Muscle of leg (tissue), 16 donors: ENCODE measurements at places on chromosomes 1 and 21. TPM values are rescaled to one million over a fixed set of nuclear protein-coding genes. Genes with fewer than 3 reads are reported as not detected.

DNA sequence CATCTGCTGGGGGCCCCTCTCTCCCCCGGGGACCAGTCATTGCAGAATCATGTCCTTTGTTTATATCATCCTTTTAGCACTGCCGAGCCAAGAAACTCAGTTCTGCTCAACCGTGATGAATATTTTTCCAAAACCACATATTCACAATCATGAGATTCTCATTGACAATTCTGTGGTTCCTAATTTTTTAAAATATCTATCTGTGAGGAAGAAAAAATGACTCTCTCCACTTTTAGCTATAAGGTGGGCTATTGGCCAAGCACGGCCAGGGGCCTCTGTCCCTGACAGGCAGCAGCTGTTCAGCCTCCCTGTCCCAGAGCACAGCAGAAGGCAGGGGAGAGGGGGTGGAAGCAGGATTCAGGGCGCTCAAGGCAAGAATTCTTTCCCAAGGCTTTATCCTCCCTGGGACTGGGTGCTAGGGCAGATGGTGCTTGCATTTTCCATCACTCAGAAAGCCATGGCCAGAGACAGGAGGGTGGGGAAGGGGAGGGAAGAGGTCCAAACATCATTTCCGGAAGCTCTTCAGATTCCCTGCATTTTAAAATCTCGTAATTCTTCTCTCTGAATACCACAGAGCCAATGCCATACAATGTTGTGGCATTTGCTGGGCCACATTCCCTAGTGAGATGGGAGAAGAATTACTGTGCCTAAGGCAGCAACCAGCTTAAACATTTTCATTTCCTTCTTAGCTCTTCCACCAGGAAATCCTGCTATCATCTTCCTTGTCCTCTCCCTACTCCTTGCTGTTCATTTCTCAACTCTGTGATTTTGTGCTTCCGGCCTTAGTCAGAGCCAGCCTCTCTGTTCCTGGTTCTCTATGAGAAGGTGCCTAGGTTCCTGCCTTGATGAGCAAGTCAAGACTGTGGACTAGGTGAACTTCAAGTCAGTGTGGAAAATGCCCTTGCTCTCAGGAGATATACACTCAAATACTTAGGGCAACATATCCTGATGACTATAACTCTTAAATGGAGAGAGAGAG, 60.3 kb downstream of the KCNJ6 start:
- no peaks in the 10 kb centered on the region for H3K36me3 ChIP-seq
- H3K4me1 ChIP-seq = peaks cover 9% of the 10 kb centered on the region
- H3K27ac ChIP-seq = peak overlapping the region; percentile 77
- DNase-seq = peak; percentile 70

GRCh38 chr1:208153386-208153785, 90.8 kb downstream of the PLXNA2 start:
- H3K4me3 ChIP-seq = no peak overlapping the region
- no peaks in the 10 kb centered on the region for H3K36me3 ChIP-seq
- no peak for DNase-seq
- no peak overlapping the region for H3K27ac ChIP-seq
- no peaks in the 10 kb centered on the region for H3K27me3 ChIP-seq

DNA sequence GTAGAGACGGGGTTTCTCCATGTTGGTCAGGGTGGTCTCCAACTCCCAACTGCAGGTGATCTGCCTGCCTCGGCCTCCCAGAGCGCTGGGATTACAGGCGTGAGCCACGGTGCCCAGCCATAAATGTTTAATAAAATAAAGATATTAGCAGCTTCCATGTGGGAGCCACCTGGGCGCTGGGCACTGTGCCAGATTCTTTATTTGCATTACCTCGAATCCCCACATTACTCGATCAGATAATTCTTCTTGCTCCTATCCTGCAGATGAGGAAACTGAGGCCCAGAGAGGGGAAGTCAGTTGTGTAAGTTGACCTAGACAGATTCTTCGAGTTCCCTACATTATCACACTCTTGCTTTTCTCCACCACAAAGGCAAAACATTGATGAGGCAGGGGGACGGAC, 24.9 kb upstream of the TENT5B start:
- H3K4me1 ChIP-seq = no peaks in the 10 kb centered on the region
- H3K36me3 ChIP-seq = no peaks in the 10 kb centered on the region
- no peaks in the 10 kb centered on the region for H3K27me3 ChIP-seq
- no peak overlapping the region for H3K27ac ChIP-seq
- no peak overlapping the region for H3K4me3 ChIP-seq
- no peak for DNase-seq

DNA sequence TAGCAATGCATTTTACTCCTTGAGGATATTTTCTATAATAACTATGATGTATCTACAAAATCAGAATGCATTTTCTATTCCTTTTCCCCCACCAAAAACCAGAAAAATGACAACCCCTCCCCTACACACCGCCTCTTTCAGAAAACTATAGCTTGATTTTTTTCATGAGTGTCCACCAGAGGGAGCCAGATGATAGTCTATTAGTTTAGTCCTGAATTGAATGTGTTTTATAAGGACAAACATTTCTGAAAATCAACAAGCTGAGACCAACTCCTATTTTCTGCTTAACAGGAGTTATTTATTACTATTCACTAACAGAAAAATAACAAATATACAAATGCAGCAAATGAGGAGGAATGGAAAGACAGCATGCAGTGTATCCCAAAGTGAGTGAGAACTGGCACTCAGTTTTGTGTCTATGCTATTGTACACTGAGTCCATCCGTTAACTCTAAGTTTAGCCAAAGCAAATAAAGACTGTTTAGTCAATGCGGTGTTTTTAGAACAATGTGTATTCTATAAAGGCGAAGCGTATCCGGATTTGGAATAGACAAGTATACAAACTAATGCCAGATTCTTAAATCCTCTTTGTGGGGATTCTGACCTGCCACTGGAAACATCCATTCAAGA, 182.6 kb downstream of the VAV3 start:
- peak; percentile 77 for DNase-seq
- no peak overlapping the region for H3K4me3 ChIP-seq
- no peaks in the 10 kb centered on the region for H3K27me3 ChIP-seq
- H3K4me1 ChIP-seq = no peaks in the 10 kb centered on the region

DNA sequence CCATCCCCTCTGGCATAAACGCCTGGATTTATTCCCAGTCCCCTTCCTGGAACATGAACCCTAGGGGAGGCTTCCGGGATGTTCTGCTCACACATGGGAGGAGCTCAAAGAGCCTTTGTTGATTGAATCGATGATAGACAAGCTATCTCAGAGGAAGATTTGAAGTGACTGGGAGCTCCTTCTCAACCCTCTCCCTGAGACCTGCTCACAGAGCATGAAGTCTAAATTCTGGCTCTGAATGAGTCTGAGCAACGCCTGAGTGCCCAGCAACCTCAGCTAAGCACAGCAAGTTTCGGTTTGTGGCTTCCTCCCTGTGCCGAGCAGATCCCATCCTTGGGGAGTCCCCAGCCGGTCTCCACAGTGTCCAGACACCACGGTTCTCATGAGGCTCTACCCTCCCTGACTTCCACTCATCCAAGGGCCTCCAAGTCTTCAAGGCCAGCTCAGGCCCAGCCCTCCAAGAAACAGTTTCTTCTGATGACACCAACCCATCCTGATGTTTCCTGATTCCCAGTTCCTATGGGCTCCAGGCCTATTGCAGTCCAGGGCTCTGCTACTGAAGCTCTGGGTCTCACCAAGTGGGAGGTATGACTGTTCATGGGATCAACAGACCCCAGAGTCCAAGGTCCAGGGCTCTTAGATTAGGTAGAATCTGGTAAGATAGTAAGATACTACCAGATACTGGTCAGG, 190.8 kb downstream of the DYRK1A start:
- no peak overlapping the region for H3K4me3 ChIP-seq
- H3K27ac ChIP-seq = peak overlapping the region; percentile 72
- H3K4me1 ChIP-seq = peaks cover 42% of the 10 kb centered on the region
- no peak for DNase-seq
- H3K36me3 ChIP-seq = no peaks in the 10 kb centered on the region

GRCh38 chr1:203340112-203340790, 10.7 kb downstream of the FMOD start:
- H3K4me1 ChIP-seq = peaks cover 7% of the 10 kb centered on the region
- H3K4me3 ChIP-seq = no peak overlapping the region
- H3K36me3 ChIP-seq = no peaks in the 10 kb centered on the region
- peak; percentile 95 for DNase-seq
- H3K27ac ChIP-seq = no peak overlapping the region

The SYCP1 gene
- total RNA-seq = not detected

The ACTN2 gene
- total RNA-seq = 522 TPM

The FCRL1 gene
- 0.09 TPM for total RNA-seq
